Type B pancreatic cell (in vitro differentiated cells): ENCODE measurements at places on chromosomes 3 and 15. TPM values are rescaled to one million over a fixed set of nuclear protein-coding genes. Genes with fewer than 3 reads are reported as not detected.

The TIPIN gene
- 8.3 and 14.3 TPM in 2 replicates for total RNA-seq

The TMEM266 gene
- total RNA-seq = 2.3 and 2.8 TPM in 2 replicates

The SNAPC5 gene
- total RNA-seq = 25.3 and 27.8 TPM in 2 replicates

The GABRB3 gene
- total RNA-seq = 25.7 and 28.5 TPM in 2 replicates

The RPUSD3 gene
- total RNA-seq = 50.9 and 55.0 TPM in 2 replicates

The CMTM8 gene
- 9.0 and 14.4 TPM in 2 replicates for total RNA-seq

The C3orf22 gene
- total RNA-seq = not detected in 2 replicates

The DUOXA1 gene
- 3.2 and 9.4 TPM in 2 replicates for total RNA-seq

The IL20RB gene
- total RNA-seq = 0.31 and 0.56 TPM in 2 replicates

The ANKRD34C gene
- not detected in 2 replicates for total RNA-seq

The MASP1 gene
- total RNA-seq = 1.6 and 1.7 TPM in 2 replicates

The EFL1 gene
- total RNA-seq = 17.0 and 20.0 TPM in 2 replicates

The RCCD1 gene
- total RNA-seq = 14.0 and 20.3 TPM in 2 replicates
